ENCODE measurements at places on chromosomes 3 and 15.

GRCh38 chr3:31996195-31996594 is 14.6 kb downstream of the ZNF860 start:
- DNase-seq, result no peak

GRCh38 chr3:61667814-61668213 is 106.4 kb downstream of the PTPRG start:
- no peak for DNase-seq

DNA sequence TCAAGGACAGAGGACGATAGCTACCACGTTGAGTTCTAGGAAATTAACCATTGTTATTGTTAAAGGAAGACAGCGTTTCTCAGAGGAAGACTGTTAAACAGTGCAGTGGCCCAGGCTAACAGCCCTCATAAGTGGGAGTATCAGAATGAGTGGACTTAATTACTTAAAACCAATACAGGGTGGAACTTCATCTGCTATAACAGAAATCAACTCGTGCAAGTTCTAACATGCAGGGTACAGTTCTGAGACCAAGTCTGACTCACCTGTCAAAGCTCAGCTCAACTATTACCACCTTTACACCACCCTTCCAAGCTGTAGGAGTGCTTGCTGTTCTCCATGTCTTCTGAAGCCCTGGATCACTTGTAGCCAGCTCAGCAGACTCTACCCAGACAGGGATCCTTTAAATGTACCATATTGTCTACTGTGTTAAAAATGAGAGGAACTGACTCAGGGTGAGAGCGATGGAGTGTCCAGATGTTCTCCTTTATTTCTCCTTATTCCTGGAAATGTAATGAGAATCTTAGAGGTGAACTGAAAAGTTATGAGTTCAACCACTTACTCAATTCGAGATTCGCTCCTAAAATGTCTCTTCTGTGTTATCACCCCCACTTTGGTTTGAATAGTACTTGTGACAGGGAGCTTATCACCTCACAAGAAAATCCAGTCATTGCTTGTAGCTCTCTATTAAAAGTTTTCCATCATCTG is 26.5 kb downstream of the CD86 start:
- no peak for DNase-seq

DNA sequence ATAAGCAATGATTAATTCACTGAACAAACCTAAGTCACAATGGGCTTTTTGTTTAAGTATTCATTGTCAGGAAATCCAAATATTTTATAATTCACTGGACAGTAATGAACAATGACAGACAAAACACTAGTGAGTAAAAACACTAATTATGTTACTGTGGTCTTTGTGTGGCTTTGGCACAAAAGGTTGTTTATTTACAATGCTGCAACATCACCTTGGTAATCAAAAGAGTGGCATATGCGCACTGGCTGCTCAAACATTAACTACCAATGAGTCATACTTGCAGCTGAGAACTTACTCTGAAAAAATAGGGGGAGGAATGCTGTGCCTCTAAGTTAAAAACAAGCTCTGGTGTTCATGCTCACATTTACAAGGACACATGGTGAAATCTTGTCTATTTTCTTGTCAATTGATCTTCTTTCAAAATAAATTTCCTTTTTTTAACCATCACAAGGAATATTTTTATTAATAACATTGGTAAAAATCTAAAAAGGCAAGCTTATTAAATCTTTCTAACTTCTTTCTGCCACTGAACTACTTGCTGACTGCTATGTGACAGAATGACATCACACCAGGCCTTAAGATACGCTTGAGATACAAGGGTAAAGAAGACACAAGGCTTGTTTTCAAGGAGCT is 85.2 kb upstream of the PPIB start:
- no peak for DNase-seq

DNA sequence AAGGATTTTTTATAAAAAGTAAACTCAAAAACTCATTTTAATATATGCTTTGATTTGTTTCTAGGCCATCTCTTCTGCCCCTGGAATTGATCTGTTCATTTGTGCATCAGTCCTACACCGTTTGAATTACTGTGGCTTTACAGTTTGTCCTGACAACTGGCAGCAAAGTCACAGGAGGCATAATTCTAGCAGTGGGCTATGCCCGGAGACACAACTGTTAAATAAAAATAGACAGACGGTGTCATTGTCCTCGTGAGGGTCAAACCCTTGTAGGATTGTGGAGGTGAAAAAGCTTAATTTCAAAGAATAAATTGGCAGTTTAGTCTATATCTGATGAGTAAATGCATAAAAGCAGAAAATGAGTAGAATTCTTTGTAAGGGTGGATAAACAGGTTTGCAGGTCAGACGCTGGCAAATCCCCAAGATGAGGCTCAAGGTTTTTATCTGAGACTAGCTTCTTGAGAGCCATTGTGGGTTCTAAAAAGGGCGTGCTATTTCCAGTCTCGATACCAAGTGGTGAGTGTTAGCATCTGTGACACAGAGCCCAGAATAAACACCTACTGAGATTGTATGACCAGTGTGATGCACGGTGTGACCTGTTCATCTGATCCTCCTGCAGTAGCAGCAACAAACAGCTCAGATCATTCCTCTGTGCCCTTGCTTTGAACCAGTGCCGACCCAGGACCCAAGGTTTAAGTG is 51.5 kb upstream of the SLCO3A1 start:
- DNase-seq, result no peak

GRCh38 chr3:67009716-67010115 is 11.6 kb downstream of the KBTBD8 start:
- DNase-seq, result no peak
